ENCODE measurements at places on chromosomes 6 and 20.

DNA sequence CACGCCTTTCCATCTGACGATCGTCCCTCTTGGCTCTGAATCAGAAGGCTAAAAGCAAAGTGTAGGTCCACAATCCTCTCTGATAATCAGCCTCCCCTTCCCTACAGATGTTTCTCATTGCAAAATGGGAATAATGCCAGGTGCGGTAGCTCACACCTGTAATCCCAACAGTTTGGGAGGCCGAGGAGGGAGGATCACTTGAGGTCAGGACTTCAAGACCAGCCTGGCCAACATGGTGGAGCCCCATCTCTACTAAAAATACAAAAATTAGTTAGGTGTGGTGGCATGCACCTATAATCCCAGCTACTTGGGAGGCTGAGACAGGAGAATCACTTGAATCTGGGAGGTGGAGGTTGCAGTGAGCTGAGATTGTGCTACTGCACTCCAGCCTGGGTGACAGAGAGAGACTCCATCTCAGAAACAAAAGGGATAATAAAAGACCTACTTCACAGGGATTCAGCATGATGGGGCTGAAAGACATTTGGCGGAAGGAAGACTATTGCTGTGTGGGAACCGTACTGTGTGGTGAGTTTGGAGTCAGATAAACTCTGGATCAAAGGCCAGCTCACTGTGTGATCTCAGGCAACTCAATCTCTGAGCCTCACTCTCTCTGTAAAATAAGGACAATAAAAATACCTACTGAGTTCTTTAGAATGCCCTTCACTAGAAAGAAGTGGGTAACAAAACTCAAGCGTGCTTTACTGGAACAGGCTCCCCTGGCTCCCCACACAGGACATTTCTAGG lies 15.9 kb upstream of the SLC9A8 start:
- no peak for DNase-seq

GRCh38 chr20:57579898-57580447 lies 19.1 kb downstream of the PCK1 start:
- no peak for DNase-seq

- no peak for DNase-seq
Observed at GRCh38 chr6:1763404-1763803, 153.7 kb downstream of the FOXC1 start.

DNA sequence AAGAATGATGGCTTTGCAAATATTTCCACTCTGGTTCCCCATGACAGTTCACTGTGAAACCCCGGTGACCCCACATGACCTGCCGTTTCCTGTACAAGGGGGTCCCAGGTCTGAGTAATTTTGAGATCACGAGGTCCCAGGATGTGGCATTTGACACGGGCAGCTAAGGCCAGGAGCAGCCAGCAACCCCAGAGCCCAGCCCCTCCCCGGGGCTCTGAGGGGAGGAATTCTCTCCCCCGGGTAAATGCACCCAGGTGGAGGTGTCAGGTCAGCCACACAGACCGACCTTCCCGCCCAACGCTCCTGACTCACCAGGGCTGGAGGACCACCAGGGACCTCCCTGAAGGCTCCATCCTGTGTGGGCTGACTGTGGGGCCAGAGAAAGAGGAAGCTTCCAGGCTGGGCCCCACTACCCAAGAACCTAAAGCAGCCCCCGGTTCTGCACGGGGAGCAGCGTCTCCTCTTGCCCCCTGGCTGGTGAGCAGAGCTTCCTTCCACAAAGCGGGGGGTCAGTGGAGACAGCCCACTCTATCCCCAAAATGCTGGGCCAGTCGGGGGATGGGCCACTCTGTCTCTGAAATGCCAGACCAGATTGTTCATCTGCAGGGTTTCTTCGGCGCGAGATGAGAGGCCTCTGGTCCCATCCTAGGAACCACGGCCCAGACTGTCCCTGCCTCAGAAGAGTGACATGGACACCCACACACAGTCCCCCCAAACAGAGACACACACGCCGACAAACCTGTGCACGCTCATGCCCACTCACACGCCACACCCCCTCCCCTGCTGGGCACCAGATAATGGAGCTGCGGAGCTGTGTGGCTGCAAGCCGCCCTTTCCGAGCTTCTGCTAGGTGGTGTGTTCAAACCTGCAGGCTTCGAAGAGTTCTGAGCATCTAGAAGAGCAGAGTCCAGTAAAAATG lies 23.4 kb upstream of the SLCO4A1 start:
- peak; percentile 43 for DNase-seq

DNA sequence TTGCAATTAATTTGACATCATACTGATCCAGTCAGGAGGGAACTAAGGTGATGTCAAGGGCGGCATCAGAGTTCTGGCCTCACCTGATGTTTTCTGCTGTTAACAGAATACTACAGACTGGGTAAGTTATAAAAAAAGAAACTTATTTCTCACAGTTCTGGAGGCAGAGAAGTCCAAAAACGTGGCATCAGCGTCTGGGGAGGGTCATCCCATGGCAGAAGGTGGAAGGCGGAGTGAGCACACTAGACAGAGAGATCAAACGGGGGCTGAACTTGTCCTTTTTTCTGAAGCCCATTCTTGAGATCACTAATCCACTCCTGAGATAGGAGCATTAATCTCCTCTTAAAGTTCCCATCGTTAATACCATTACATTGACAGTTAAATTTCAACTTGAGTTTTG lies 3.3 kb upstream of the MTCH1 start:
- no peak for DNase-seq

- no peak for DNase-seq
Observed at GRCh38 chr6:88763160-88763559, 200.3 kb downstream of the RNGTT start.

DNA sequence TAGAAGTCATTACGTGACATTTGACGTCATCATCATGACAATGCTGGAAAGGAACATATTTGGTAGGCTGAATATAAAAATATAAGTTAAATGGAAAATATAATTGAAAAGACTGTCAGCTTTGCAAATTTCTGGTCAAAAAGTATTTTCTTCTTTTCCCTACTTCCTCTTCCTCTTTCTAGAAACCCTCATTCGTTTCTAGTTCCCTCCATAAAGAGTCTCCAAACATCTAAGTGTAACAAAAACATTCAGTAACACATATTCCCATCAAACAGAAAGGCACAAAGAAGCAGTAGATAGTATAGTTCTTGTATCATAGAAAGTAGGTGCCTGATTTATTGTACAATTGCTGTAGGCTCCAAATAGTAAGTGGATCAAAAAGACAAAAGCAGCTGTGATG lies 150.8 kb upstream of the FAM83B start:
- no peak for DNase-seq

DNA sequence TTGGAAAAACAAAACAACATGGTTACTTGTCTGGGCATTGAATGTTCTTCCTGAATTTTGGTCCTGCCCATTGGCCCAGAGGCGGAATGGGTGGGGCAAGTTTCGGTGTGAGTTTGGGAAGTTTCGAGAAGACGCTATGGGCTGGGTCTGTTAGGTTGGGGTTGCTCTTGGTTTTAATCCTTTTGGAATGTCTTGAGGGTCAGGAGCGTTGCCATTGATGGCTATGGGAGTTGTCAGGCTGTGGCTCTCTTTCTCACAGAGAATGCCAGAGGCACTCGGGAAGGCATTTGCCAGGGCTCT lies 135.0 kb downstream of the LRRC1 start:
- no peak for DNase-seq

- no peak for DNase-seq
Observed at GRCh38 chr20:7195704-7196103, 428.2 kb downstream of the BMP2 start.

DNA sequence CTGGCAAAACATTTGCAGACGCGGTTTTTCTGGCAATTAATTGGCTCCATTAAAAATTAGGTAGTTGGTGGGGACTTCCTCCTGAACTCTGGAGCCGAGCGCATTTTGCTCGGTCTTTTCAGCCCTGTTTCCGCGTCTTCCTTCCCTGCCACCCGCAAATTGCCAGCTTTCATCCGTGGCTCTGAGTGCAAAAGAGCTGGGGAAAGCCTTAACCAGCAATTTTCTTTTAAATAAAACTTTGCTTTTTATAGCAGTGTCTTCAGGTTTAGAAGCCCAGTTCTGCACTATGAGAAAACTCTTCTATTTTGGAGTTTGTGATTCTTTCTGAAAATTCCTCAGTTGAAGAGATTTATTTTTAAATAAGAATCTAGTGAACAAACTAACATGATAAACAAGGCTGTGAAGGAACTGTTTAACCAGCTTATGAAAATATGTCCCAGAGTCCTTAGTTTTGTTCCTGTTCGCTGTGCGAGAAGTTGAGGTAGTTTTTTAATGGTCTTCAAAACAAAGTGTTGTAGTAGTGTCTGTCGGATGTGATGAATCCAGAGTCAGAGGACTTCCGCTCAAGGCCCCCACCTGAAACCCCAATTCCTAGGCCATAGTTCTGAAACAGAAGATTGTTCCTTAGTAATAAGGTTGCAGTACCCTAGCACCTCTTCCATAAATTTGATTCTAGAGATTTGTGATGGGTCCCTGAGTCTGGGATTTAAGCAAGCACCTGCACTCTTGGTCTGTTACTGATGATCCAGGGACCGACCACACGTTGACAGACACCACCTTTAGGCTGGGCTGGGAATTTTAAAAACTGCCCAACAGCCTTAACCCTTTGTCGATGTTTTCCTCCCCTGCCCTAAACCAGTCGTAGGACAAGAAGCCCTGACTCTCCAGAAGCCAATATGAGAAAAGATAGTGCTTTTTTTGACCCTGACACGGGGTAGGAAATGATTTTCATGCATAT lies 950 bp downstream of the KCTD20 start:
- DNase-seq, result no peak

DNA sequence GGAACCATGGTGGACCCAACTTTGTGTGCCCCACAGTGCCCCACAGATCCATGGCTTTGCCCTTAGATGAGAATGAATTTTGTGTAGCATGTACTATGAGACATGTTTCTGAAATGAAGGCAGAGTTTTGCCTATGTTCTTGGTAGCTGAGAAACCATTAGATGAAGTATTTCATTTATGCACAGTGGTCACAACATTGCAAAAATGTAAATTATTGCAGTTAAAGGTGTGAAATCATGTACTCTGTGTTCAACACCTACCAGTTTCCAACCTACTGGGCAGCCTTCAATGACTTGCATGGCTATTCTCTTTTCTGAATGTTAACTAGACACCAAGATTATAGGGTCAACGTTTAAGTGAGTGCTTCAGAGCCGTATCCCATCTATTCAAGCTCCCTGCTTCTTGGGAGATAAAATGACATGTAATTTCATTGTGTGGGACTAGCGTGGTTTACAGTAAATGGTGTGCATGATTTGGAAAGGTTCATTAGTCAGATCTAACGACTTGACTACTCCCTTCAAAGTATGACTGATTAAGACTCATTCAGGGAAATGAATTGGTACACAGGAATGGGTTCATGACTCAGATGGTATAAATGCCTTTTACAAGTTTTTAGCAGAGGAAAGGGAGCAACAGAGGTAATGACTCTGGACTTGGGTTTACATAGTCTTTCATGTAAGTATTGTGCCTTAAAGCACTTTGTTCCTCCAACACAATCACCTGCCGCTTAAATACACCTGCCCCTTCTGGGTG lies 106.1 kb upstream of the AKIRIN2 start:
- no peak for DNase-seq

DNA sequence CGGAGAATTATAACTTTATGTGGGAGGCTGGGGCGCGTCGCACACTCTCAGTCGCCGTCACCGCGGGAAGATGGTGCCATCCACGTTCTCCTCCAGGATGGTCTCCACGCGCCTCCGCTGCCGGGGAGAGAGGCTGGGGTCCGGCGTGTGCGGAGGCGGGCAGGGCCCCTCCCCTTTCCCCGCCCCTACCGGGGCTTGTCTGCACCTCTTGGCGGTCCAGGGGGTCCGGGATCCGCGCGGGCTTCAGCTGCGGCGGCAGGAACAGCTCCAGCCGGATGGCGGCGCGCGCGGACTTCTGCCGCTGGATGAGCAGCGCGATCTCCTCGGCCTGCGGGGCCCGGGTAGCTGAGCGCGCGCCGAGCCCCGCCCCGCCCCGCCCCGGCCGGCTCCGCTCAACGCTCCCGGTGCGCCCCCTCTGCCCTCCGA lies 807 bp downstream of the LKAAEAR1 start:
- peak; percentile 52 for DNase-seq

- DNase-seq, result no peak
Observed at GRCh38 chr6:50706575-50706974, 6.8 kb upstream of the TFAP2D start.

- no peak for DNase-seq
Observed at GRCh38 chr6:168089186-168090063, 10.4 kb upstream of the FRMD1 start.

DNA sequence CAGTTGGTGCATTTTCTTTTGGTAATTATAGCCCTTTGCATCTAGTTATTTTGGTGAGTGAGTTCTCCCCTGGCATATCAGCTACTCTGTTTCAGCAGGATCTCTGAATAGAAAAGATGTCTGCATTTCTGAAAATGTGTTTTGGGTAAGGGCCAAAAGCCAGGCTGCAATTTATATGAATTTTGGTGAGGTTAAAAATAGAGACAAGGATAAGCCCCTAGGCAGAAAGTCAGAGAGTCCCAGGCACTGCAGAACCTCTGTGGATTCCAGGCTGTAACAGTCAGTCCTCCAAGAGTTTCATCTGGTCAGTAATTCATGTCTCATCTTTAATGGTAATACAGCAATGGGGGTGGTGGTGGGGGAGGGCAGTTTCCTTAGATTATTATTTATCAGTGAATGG lies 53.0 kb downstream of the HDGFL1 start:
- no peak for DNase-seq
